ENCODE measurements at places on chromosomes 3 and 15. TPM values are rescaled to one million over a fixed set of nuclear protein-coding genes. Genes with fewer than 3 reads are reported as not detected.

DNA sequence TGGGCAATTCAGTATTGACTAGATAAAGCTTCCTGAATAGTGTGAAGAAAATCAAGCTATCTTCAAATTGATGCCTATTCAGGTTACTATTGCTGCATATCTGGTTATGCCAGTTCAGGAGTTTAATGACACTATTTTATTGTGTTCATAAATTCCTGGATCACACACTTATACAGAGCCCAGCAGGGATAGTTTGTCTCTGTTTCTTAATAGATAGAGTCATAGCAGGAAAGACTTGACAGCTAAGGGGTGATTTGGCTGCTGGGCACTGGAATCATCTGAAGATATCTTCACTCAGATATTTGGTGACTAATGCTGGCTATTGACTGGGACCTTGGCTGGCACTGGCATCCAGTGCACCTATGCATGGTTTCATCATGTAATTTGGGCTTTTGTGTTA, 187.8 kb downstream of the PYDC2 start:
- DNase-seq = no peak

- no peak for DNase-seq
These were observed 435.6 kb downstream of the GOLGA6L6 start for GRCh38 chr15:20106026-20106425.

- peak; percentile 43 for DNase-seq
These were observed 20.6 kb upstream of the KCTD6 start for GRCh38 chr3:58471025-58471887.

DNA sequence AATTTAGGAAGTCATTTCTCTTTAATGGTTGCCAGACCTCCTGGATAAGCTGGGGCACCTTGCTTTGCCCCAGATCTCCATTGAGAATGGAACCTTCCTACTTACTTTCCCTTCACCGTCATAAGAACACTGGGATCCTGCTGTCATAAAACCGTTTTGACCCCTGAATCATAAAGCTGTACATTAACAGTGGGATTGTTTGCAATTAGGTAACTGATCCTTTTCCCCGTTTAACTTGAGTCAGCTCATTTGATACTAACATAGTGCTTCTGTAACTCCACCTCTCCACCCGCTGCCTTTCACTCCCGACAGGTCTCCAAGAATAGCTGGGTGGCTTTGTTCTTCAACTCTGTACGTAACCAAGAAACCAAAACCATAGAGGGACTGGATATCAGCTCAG, 308.2 kb upstream of the WNT5A start:
- DNase-seq = no peak

- DNase-seq = no peak
These were observed 24.8 kb downstream of the TPM1 start for GRCh38 chr15:63067306-63067705.

Gene PIERCE2
- 2.4 TPM for polyA plus RNA-seq

DNA sequence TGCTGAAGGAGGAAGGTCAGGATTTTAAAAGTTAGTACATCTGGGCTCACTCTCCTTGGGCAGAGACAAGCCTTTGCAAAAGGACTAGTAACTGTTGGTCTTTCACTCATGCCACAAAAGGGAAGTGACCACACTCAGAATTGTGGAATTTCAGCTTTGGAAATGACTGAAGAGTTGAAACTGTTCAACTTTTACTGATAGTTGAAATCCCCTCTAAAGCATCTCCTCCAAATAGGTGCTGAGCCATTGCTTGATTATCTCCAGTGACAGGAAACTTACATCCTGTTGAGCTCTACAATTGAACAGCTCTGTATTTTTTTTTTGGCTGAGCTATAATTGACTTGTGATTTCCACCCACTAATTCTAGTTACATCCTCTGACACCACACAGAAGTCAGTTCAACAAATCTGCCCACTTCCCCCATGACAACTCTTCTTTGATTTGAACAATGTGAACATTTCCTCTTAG, 254.8 kb upstream of the TPRG1 start:
- no peak for DNase-seq

GRCh38 chr15:63367900-63368299, 13.7 kb downstream of the CA12 start:
- DNase-seq = no peak

DNA sequence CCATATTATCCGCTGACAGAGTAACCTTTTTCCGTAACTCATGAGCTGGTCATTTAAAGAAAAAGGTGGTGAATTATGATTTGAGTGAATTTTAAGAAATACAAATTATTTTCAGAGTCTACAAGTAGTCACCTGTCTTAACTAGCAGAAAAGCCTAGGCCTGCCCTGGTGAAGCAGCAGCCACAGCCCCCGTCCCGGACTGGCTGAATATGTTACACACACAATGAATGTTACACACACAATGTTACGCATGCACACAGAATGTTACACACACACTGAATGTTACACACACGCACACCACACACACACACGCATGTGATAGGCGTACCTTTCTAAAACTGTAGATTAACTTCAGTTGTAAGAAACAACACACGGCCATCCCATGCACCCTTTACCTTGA, 77.8 kb downstream of the VGLL4 start:
- DNase-seq = no peak

GRCh38 chr3:159260049-159260662, 458.3 kb downstream of the MFSD1 start:
- DNase-seq = no peak

- DNase-seq = no peak
These were observed 60.4 kb downstream of the MLH1 start for GRCh38 chr3:37053753-37054152.

GRCh38 chr3:141070727-141071357, 19.7 kb downstream of the SPSB4 start:
- no peak for DNase-seq

- peak; percentile 28 for DNase-seq
These were observed 61.6 kb downstream of the TPRG1 start for GRCh38 chr3:189233225-189233858.

Gene CHSY1
- 18.7 TPM for polyA plus RNA-seq

DNA sequence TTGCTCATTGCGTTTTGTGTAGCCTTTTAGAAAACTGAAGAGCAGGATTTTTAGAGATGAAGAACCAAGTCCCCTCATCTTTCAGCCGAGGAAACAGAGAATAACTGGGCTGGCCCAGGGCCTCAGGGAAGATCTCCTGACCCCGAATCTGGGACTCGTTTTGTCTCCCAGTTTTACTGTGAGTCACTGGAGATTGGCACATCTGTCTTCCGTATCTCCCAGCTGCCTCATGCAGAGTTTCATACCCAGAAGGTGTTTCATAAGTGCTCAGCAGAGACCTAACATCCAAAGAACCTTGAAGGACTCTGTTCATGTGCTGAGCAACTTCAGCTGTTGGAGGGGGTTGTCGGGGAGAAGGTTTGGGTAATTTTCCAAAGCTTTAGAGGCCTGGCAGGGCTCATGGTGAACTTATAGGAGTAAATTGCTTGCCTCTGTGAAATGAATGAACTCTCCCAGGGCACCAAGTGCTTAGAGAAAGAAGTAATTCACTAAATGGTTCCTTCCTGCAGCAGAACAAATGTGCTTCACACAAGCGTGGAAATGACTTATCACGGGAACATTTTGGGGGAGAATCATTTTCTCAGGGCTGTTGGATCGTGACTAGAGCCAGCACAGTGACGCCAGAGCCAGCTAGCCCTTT, 121.4 kb downstream of the FAM43A start:
- DNase-seq = no peak

DNA sequence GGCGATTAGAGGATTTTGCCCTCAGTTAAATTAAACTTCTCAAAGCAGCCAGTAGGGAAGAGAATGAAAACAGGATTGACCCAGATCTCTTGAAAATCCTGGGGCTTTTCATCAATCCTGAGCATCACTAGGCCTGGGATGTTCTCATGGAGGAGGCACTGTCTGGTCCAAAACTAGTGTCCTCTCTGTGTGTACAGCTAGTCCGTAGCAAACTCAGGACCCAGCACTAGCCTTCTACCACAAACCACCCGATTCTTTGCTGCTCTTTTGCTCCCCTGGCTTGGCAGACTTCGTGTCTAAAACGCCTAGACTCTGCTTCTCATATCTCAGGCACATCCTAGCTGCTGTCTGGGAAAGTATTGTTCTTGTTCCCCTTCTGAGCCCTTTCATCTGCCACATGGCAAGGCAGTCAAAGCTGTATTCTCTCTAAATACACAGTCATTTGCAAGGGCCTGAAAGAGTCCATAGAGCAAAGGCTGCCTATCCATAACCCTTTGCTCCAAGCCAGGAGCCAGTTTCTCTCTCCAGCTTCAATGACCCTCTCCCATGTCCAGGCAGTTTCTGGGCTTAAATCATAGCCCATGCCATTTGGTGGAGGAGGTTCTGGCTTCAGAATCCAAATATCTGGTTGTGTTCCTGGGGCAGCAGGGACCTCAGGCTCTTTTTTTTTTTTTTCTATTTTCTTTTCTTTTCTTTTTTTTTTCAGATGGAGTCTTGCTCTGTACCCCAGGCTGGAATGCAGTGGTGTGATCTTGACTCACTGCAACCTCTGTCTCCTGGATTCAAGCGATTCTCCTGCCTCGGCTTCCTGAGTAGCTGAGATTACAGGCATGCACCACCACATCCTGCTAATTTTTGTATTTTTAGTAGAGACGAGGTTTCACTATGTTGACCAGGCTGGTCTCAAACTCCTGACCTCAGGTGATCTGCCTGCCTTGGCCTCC, 52.4 kb downstream of the CDC25A start:
- DNase-seq = no peak

DNA sequence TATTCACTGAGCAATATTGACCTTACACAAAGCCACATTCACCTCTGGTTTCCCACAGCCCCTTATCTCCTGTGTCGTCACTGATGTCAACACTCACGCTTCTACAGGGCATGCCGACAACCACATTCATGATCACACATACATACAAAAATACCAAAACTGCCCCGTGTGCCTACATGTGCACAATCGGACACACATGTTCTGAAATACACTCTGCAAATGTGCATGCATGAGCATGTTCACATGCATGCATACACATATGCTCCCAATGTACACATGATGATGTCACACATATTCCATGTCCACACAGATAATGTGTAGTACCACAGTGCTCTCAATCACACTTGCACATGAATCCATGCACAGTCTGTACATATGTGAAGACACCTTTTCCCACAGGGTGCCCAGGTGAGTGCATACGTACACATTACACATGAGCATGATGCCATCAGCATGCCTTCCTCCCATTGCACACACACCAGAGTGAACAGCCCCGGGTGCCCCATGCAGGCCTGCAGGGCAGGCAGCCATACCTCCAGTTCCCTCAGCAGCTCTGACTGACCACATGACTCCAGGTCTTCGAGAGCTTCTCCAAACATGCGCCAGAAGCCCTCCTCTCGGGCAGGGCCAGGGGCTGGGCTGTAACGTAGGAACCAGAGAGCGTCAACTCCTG, 37.0 kb downstream of the GRIP2 start:
- no peak for DNase-seq

GRCh38 chr15:100336061-100336460, 5.7 kb downstream of the ADAMTS17 start:
- DNase-seq = no peak

DNA sequence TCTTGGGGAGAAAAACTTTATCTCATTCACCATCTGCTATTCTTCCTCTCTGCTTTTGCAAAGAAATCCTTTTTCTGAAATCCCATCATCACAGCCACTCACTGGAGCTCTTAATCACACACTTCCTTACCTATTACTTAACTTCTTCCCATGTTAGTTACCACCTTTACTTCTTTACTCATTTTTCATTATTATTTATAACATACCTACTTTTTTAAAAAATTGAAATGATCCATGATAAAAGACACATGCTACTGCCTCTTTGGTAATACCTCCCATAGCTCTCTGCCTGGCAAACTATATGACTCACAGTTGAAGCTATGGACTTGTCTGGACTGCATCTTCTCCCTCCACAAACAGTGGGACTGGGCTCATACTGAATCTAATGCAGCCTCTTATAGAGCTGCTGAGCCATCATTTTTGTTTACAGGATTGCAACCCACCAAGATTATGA, 150.3 kb downstream of the TNIK start:
- DNase-seq = no peak

Gene CA12
- polyA plus RNA-seq = 14.9 TPM

DNA sequence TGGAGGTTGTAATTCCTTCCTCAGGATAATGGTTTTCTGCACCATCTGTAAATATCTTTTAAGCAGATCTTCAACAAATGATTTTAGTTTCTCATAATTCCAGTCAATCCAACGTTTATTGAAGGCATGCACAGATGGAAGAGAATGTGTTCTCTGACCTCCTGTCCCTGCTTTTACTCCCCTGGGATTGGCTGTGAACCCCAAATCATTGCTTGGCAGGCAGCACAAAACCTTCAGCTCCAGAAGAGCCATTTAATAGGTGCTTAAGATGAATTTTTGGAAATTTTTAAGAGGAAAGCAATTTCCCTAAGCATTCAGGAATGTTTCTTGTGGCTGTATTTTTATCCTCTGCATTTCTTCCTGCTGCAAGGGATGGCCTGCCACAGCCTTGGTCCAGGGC, 25.5 kb upstream of the THSD4 start:
- DNase-seq = no peak

DNA sequence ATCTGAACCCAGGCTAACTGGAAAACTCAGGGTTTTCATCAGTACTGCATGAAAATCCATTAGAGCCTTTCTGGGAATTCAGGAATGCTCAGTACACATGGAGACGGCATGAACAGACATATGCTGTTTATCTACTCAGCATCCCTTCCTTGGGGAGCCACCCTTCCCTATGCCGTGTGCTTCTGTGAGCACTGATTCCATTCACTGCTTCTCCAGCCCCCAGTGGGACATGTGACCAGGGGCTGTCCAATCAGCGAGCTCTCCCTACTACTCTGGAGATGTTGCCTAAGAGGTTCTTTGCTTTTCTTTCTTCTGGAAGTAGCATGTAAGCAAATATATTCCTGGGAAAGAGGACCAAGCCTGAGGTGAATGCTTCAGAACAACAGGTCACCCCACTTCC, 5.6 kb upstream of the PCOLCE2 start:
- DNase-seq = no peak

DNA sequence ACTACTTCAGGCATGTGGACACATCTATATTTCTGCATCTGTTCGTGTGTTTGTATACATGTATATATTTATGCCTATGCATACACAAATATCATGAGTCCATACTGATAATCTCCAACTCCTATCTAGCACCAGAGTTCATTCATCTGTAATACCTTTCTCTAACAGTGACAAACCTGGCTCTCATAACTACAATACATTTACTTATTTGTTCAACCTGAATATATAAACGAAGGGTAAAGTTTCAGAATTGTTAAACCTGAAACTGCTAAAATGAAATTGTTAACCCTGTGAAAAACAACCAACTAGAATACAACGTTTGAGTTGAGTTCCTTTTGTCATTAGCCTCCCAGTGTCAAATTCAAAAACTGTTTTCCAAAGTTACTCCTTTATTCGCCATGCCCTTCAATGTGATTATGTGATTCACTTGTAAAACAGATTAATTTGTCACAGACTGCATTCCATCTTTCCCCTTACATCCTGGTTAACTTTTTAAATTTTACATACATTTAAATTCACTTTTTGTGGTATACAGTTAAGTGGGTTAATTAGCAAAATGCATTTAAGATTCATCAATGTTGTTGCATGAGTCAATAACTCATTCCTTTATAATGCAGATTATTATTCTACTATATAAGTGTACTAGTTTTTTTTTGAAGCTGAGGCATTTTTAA, 58.5 kb downstream of the PIK3R4 start:
- DNase-seq = no peak
